Activated T-cell treated with anti-CD3 and anti-CD28 coated beads, Interleukin-2, amount 50 U/mL, for 72 hours (primary cell): ENCODE measurements at places on chromosomes 6 and 20. TPM values are rescaled to one million over a fixed set of nuclear protein-coding genes. Genes with fewer than 3 reads are reported as not detected.
A peak's percentile ranks its signal among the peaks of the same experiment; 100 is the strongest.

PRSS35 gene
- not detected for total RNA-seq

DNA sequence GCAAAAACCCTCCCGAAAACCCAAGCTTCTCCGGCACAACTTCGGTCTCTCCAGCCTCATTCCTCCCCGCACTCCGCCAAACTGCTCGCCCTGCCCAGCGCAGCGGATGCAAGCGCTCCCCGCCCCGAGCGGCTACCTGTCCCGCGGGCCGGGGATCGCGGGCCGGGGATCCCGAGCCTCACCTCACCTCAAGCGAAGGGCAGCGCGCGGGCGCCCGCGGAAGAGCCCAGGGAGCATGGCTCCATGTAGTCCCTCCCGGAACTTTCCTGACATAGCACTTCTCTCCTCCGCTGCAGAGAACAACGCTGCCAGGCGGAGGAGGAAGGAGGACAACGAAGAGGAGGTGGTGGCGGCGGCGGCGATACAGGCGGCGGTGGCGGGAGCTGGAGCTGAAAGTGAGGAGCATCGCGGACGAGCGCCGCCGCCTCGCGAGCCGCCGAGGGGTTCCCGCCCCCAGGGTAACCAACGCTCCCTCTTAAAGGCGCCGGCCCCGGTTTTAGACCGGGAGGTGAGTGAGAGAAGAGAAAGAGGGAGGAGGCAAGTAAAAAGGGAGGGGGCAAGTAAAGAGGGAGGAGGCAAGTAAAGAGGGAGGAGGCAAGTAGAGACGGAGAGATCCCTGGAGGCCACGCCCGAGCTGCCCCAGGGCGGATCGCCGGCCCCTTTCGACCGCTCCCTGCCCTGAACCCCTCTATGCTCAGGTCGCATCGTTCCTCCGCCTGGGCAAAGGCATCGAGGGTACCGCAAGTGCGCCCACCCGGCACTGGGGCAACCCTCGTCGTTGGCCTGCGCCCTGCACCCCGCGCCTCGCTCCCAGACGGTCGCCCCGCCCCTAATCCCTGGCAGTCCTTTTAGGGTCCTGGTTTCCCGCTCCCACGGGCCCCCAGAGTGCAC lies at the start of gene GPR63:
Gene GPR63, minus strand, starts transcription at position 397 of the 891 bp plus-strand sequence. CDS start 37,746 bp downstream, outside the sequence.
- H3K4me1 ChIP-seq, result peaks cover 19% of the 10 kb centered on the region
- H3K36me3 ChIP-seq, result no peaks in the 10 kb centered on the region
- peak; percentile 80 for DNase-seq
- H3K27ac ChIP-seq, result no peak within 1 kb of the TSS
- H3K27me3 ChIP-seq, result peaks cover 50% of the 10 kb centered on the region

DNA sequence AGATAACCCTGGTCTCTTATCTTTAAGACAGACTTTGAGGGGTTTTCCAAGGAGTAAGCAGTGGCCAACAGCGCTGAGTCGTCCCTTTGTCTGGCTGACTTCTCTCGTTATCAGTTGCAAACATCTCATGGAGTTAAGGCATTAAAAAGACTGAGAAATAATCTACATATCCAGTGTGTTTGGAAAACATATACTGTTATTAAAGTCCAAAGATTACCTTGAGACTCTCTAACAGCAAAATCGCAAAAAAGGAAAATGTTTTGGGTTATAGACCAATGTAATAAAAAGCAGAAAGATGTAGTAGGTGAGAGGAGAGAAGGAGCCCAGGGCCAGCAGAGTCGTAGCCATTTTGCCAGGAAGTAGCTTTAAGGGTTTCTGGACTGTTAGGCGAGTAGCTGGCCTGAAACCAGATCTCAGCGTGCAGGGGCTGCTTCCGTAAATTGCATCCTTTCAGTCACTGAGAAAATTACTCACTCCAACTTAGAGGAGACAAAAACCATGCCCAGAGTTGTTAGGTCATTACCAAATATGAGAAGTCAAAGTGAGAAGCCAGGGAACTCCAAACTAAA lies 24.6 kb downstream of the MYLK4 start:
- no peaks in the 10 kb centered on the region for H3K4me1 ChIP-seq
- H3K4me3 ChIP-seq, result no peak overlapping the region
- H3K36me3 ChIP-seq, result peaks cover 2% of the 10 kb centered on the region
- H3K27ac ChIP-seq, result no peak overlapping the region

DNA sequence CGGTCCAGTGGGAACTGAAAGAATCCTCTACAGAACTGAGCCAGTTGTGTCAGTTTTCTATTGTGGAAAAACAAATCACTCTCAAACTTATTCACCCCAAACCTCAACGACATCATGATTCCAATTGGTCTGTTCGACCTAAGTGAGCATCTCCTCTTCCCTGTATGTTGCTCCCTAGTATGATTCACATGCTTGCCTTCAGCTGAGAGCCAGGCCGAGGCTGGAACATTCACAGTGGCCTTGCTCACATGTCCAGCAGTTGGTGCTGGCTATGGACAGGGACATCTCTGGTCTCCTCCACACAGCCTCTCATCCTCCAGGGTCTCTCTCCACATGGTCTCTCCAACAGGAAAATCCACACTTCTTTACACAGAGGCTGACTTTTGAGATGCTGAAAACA lies 28.3 kb upstream of the TMEM181 start:
- H3K36me3 ChIP-seq, result peaks cover 10% of the 10 kb centered on the region
- no peak overlapping the region for H3K27ac ChIP-seq
- no peaks in the 10 kb centered on the region for H3K4me1 ChIP-seq
- no peak overlapping the region for H3K4me3 ChIP-seq
- H3K27me3 ChIP-seq, result peaks cover 36% of the 10 kb centered on the region
- no peak for DNase-seq

GRCh38 chr6:36700831-36701230 lies 3.2 kb downstream of the RAB44 start:
- no peak for DNase-seq
- H3K4me3 ChIP-seq, result no peak overlapping the region
- H3K27me3 ChIP-seq, result peaks cover 25% of the 10 kb centered on the region
- no peaks in the 10 kb centered on the region for H3K36me3 ChIP-seq

DNA sequence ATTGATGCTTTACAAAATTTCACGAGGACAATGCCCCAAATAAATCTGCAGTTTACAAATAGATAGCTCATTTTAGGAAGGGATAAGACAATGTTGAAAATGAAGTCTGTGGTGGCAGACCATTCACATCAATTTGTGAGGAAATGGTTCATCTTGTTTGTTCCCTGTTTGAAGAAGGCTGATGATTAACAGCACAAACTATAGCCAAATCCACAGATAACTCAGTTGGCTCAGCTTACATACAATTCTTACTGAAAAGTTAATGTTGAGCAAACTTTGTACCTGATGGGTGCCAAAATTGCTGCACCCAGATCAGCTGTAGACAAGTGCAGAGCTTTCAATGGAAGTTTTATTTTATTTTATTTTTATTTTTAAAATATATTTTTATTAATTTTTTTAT lies 763.9 kb downstream of the DOK5 start:
- H3K36me3 ChIP-seq, result no peaks in the 10 kb centered on the region
- H3K4me1 ChIP-seq, result no peaks in the 10 kb centered on the region
- H3K27ac ChIP-seq, result no peak overlapping the region
- DNase-seq, result no peak

- DNase-seq, result no peak
- H3K4me3 ChIP-seq, result no peak overlapping the region
- no peak overlapping the region for H3K27ac ChIP-seq
- no peaks in the 10 kb centered on the region for H3K27me3 ChIP-seq
- no peaks in the 10 kb centered on the region for H3K36me3 ChIP-seq
These were observed 368.9 kb downstream of the LMBRD1 start for GRCh38 chr6:69427882-69428281.
